ENCODE measurements at places on chromosomes 7 and 10.

DNA sequence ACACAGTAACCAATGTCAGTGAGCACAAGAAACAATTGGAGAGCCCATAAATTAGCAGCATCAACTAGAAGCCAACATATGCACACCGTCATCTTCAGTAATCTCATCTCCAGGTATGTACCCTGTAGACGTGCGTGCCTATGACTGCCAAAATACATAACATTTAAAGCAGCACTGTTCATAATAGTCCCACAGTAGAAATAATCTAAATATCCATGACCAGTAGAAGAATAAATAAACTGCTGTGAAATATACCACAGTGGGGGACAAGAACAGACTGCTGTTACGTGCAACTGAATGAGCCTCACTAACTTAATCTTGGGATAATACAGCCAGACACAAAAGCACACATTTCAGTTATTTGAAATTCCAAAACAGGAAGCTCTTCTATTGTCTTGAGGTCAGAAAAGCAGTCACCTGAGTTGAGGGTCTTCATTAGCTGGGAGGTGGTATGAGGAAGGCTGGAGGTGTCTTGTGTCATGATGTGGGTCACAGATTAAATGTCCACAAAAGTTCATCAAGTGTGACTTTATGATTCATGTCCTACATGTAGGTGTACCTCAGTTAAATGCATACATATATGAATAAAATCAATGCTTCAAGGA, 454.2 kb upstream of the AKR1E2 start:
- no peak for DNase-seq

GRCh38 chr10:117861329-117861728, 185.4 kb downstream of the RAB11FIP2 start:
- DNase-seq: no peak

DNA sequence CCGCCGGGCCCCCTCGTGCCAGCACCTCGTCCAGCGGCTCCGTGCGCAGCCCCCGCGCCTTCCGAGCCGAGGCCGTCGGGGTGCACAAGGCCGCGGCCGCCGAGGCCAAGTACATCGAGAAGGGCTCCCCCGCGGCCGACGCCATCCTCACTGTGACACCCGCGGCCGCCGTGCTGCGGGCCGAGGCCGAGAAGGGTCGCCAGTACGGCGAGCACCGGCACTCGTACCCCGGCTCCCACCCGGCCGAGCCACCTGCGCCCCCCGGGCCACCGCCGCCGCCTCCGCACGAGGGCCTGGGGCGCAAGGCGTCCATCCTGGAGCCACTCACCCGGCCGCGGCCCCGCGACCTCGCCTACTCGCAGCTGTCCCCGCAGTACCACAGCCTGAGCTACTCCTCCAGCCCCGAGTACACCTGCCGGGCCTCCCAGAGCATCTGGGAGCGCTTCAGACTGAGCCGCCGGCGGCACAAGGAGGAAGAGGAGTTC, 76.5 kb downstream of the ELFN1 start:
- DNase-seq: no peak

- no peak for DNase-seq
Measured at GRCh38 chr7:65338346-65338745, 35.3 kb upstream of the ZNF92 start.

GRCh38 chr7:124030964-124031363, 1.9 kb downstream of the TMEM229A start:
- no peak for DNase-seq

GRCh38 chr10:105700218-105700617, 1059.1 kb downstream of the SORCS3 start:
- DNase-seq: no peak

DNA sequence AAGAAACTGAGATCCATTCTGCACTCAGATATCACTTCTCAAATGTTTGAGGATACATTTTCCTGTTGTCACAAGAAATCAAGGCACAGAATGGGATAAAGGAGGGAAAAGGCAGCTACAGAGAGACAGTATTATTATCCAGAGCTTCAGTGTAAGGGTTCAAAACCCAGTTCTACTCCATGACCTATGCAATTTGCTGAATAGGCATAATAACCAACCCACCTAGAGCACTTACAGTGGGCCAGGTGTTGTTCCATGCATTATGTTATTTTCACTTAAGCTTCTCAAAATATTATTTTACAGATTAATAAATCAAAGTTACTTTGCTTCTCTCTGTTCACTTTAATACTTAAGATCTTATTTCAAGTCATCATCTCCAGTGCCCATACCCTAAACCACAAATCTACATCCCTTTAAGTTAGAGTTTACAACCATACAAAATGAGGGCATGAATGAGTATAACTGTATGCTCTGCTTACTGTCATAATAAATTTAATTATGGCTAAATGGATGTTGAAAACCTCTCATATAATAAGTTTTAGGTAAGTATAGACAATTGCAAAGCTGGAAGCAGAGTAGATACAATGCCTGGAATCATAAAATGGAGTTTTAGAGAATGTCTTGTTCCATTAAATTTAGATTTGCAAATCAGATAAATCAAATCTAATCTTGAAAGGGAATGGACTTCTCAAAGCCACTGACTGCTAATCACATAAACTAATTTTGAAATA, 28.1 kb upstream of the PCLO start:
- no peak for DNase-seq

- DNase-seq: no peak
Measured at GRCh38 chr7:99128076-99128950, 15.6 kb downstream of the SMURF1 start.

- no peak for DNase-seq
Measured at GRCh38 chr7:78326189-78326588, 527.6 kb downstream of the PHTF2 start.

- DNase-seq: peak; percentile 26
Measured at GRCh38 chr10:110860576-110861241, 11.0 kb upstream of the PDCD4 start.

GRCh38 chr7:33671531-33672262, 233.6 kb upstream of the BMPER start:
- no peak for DNase-seq

DNA sequence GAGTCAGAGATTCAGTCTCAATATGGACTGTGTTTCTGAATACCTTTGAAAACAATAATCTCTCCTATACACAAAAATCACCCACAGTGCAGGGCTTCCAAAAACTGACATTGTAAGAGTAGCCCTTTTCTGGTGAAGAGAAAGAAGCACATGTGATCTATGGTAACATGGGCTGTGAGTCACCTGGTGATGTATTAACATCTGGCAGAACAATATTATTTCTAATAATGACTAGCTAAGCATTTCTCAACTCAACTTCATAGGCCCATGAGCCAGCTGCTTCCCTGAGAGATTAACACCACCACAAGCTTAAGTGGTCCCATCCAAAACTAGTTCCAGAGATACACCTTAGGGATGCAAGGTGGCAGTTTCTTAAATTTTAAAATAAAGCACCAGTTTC, 331.0 kb upstream of the NRP1 start:
- DNase-seq: no peak

DNA sequence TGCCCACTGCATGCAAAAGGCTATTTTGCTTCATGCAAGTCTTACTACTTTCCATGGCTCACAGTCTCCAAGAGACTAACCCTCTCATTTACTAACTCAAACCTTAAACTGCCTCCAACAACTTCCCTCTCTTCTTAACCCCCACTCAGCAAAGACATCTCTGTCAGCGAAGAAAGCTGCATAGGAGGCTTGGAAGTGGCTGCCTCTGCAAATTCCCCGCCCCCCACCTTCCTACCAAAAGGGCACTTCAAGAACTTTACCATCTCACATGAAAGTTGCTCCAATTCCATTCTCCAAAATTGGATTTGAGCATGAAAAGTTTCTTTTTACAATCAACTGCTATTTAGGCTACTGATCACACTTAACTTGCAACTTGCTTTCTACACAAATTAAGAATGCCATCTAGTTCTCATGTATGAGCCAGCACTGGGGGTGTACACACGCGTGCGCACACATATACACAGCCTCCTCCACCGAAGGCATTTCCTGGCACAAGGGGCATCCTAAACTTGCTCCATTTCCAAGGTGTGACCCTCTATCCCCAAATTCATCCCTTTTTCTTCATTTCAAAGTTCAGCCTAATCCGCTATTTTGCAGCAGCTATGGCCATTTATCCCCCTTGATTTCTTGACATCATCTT, 1.8 kb downstream of the CCDC6 start:
- no peak for DNase-seq

DNA sequence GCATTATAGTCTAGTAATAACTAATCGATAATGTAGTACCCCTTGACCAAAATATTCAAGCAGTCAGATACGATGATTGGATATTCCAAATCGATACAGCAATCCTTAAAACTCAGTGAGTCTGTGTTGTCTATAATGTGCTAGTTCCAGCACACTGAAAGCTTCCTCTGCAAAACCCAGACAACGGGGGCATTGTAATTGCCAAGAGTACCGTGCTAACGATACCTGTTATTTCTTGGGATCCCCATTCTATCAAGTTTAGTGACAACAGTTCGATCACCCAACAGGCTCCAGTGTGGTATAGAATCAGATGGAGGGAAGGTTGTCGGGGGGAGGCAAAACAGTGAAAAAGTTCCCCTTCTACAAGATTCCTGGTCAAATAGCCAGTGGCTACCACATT, 865 bp downstream of the ZNF438 start:
- no peak for DNase-seq

DNA sequence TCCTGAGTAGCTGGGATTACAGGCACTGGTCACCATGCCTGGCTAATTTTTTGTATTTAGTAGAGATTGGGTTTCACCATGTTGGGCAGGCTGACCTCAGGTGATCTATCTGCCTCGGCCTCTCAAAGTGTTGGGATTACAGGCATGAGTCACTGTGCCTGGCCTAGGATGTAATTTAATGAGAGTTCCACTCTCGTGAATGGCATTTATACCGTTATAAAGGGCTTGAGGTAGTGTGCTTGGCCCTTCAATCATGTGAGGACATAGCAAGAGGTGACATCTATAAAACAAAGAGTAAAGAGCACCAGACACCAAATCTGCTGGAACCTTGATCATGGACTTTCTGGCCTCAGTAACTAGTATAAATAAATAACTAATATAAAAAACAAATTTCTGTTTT, 93.5 kb upstream of the PPP1R9A start:
- no peak for DNase-seq

- no peak for DNase-seq
Measured at GRCh38 chr7:26583094-26583648, 281.2 kb downstream of the SKAP2 start.

DNA sequence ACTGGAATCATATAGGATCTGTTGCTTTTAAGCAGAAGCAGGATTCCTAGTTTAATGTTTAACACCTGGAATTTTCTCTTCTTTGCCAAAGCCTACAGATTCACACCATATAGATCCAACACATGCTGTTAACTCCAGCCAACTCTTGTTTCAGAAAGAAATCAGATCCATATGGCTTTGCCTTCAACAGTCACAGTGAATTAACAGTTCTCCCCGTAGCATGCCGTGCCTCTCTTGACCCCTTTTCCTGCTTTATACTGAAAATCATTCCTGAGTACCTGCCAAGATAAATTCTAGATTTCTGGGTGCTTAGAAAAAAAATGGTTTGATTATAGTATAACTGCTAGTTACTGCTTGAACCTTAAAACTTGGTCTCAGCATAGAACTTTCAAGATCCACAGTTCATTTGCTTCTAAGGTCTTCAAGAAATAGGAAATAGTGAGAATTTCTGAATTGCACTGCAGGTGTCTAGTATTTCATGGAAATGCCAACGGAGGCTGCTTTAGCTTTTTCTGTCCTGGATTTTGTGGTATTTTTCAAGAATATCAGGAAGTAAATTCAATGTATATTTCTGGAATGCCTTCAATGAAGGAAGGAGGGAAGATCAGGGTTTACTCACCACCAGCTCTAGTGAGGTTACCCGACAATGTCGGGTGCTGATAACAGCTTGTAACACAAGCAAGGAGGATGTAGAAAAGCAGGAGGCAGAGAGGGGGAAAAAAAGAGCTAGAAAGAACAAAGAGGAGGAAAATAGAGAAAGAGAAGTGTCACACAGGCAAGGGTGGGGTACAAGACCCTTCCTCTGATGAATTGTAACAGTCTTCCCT, 6.6 kb downstream of the AASS start:
- DNase-seq: no peak

GRCh38 chr10:113754125-113754524, 2.6 kb downstream of the PLEKHS1 start:
- no peak for DNase-seq

- DNase-seq: no peak
Measured at GRCh38 chr7:16491148-16491547, 25.6 kb upstream of the SOSTDC1 start.

Measured in stimulated activated CD4-positive, alpha-beta T cell treated with anti-CD3 and anti-CD28 coated beads, Interleukin-15, amount 100 ng/mL, for 24 hours (primary cell).